Fibroblast of upper back skin (primary cell): ENCODE measurements at places on chromosomes 7 and 10.

DNA sequence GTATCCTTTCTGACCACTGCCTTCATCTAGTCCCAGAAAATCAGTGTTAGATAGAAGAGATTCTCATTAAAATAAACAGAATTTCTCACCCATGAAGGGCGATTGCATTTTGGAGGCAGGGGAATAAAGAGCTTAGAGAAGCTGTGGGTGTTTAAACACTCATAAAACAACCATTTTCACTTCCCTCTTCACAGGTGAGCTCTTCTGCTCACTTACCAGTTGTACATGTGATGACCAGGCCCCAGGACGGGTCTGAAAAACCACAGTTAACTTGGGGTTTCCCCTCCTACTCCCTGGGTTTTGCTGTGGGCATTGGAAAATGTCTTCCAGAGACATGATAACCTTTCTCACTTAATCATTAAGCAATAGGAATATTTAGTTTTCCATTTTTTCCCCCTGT lies 411.6 kb upstream of the DPP6 start:
- no peak for DNase-seq

GRCh38 chr10:73053275-73053674 lies 43.4 kb downstream of the P4HA1 start:
- no peak for DNase-seq

- DNase-seq = no peak
Measured at GRCh38 chr10:71631007-71631861, 88.3 kb downstream of the C10orf105 start.

- DNase-seq = no peak
Measured at GRCh38 chr7:18357691-18358090, 137.9 kb upstream of the HDAC9 start.
